ENCODE measurements at places on chromosomes 16 and 17. TPM values are rescaled to one million over a fixed set of nuclear protein-coding genes. Genes with fewer than 3 reads are reported as not detected.

- DNase-seq: no peak
Measured at GRCh38 chr16:57884655-57885133, 82.4 kb upstream of the KIFC3 start.

TEX14 gene
- total RNA-seq: 0.92 TPM

NOMO2 gene
- total RNA-seq: 109 TPM

C16orf96 gene
- total RNA-seq: not detected

CD300LG gene
- 3.2 TPM for total RNA-seq

CDH15 gene
- not detected for total RNA-seq

ATMIN gene
- total RNA-seq: 32.5 TPM

- no peak for DNase-seq
Measured at GRCh38 chr16:71746442-71747046, 22.0 kb upstream of the PHLPP2 start.

DNA sequence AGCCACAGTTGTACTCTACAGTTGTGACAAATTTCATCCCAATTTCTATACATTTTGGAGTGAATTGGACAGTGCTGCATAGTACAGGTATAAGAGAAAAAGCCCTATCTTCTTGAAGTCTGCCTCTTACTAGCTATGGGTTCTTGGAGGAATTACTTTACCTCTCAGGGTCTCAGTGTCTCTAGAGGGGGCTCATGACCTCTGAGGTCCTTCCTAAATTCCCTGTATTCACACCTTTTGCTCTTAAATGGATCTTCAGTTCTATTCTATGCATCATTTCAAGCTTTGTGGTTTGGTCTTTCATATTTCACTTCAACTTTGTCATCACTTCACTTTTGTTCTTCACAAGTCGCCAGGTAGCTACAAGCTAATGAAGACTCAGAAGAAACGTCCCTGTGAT lies 71.2 kb upstream of the ERCC4 start:
- DNase-seq: no peak

DNA sequence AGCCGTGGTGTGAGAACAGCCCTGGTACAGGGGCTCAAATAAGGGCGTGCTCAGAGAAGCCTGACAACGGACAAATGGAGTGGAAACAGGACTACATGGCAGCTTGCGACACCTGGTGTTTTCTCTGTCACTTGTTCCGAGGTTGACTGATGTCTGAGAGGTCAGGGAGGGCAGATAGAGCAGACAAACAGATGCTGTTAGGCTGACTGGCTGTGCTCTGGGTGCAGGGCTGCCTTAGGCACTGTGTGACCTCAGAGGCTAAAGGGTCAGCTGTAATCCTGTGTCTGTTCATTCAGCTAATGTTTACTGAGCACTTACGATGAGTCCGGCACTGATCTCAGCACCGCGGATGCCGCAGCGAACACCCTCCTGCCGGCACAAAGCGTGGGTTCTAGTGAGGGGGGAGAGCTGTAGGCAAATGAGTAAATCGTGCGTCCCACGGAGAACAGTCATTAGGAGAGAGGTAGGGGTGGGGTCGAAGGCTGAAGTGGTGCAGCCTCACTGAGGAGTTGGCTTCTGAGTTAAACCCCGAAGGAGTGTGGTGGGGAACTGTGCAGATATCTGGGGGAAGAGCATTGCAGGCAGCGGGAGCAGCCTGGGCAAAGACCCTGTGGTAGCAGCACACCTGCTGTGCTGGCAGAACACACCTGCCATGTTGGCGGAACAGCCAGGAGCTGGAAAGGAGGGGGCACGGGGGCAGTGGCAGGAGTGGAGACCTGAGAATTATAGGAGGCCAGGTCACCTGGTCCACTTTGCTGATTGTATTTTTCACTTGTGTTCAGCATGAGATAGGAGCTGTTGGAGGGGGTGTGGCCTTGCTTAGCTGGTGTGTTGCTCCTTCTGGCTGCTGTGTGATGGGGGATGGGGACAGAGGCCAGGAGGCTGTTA lies 35.0 kb downstream of the GPT2 start:
- no peak for DNase-seq

DNA sequence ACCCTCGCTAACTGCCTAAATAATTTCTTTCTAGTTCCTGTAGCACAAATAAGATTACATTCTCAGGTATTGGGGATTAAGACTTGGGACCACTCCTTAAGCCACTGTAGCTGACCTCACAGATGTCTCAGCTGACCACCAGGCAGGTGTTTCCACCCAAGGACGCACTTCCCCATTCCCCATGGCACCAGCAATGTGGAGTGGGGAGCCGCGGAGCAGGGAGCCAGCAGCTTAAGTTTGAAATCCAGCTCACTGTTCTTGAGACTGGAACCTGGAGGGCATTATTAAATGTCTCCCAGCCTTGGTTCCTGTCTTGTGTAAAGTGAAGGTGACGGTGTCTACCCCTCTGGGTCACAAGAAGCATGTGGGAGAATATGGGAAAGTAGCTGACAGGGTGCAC lies 249.4 kb upstream of the CACNG5 start:
- DNase-seq: no peak

DNA sequence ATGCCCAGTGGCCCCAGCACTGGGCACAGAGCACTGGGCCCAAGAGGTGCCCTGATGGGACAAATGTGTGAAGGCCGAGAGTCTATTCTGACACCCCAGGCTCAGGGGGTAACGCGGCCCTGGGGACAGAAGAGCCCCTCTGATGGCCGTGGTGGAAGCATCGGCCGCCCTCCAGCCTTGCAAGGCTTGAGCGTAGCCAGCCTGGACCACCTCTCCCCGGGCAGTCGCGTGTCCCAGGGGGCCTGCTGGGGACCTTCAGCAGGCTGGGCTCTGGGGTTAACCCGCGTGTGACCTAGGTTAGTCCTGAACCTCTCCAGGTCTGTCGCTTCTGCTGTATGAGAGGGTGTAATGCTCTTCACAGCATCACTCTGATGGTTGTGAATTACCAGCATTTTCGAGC lies 40.8 kb downstream of the NOS2 start:
- no peak for DNase-seq

ASPSCR1 gene
- total RNA-seq: 41.3 TPM
